Gastroesophageal sphincter (tissue), 4 donors: ENCODE measurements at places on chromosomes 7 and 10. TPM values are rescaled to one million over a fixed set of nuclear protein-coding genes. Genes with fewer than 3 reads are reported as not detected.
A peak's percentile ranks its signal among the peaks of the same experiment; 100 is the strongest.

DDC gene
- total RNA-seq: not detected

ARHGAP12 gene
- 40.8 TPM for total RNA-seq

FBXL15 gene
- total RNA-seq: 23.1 TPM

DNA sequence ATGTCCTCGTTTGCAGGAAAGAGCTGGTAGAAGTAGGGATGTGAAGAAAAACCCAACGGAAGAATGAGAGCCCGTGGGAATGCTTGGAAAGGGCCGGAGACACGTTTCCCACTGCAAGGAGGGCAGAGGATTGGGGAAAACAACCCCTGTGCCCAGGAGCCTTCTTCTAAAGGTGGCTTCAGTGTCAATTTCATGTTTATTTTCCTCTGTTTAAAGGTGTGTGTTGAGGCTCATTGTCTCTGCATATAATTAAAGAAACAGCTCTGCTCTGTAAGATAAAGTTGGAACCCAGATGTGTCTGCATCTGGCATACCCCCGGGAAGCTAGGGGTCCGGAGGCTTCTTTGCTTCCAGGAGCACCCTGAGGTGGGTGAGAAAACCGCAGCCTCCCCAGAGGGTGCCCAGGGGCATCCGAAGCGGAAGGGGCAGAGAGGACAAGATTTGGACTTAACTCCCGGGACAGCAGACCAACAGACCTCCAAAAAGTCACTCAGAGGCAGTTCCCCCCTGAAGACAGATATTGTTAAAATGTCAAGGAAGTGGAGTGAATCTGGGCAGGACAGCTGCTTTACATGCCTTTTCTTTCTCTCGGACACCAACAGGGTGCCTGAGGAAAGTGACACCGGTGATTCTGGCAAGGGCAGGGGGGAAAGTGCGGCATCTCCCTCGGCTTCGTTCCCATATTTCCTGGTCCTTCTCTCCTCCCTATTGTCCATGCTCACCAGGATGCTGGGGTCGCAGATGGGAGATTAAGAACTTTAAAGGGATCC lies 8.6 kb upstream of the GATA3 start:
- no peak for ATAC-seq

DNA sequence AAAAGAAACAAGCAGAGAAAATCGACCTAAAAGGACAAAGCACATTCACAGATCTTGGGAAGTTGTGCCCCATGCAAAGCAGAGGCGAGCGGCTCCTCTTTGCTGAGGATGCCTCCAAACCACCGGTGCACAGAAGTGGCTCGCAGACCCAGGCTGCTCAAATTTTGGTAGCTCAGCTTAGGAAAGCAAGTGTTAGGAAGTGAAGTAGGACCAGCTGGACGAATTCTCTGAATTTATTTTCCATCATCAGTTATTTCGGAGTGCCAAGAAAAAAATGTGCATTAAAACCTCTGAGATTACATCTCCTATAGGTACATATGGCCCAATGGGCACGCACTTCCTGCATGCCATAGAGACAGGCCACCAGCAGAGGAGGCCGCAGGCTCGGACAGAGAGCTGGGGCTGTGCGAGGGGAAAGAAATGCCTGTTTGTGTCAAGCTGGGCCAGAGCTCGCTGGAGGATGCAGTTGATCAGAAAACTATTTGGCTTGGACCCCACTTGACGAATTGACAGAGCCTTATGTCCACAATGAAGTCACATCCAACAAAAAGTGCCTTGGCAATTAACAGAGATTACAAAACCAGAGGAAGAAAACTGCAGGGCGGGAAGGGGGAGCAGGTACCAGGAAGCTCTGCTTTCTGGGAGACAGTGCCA lies 122.3 kb upstream of the LYZL2 start:
- peak; percentile 65 for ATAC-seq
